Bronchial epithelial cell (primary cell): ENCODE measurements at places on chromosomes 16 and 17. TPM values are rescaled to one million over a fixed set of nuclear protein-coding genes. Genes with fewer than 3 reads are reported as not detected.

GINS2 gene
- total RNA-seq: 0.26 and 2.0 TPM in 2 replicates

SDK2 gene
- total RNA-seq: 2.1 and 5.5 TPM in 2 replicates

DNASE1L2 gene
- under 0.01 and 0.64 TPM in 2 replicates for total RNA-seq

PITPNM3 gene
- total RNA-seq: 25.0 and 42.9 TPM in 2 replicates

STH gene
- not detected in 2 replicates for total RNA-seq

KRT39 gene
- not detected in 2 replicates for total RNA-seq

SLC16A13 gene
- total RNA-seq: 0.26 and 1.2 TPM in 2 replicates

HID1 gene
- 5.5 and 6.4 TPM in 2 replicates for total RNA-seq

LRRC37A3 gene
- 1.1 and 5.0 TPM in 2 replicates for total RNA-seq

HASPIN gene
- 0.53 and 0.64 TPM in 2 replicates for total RNA-seq

GABARAP gene
- total RNA-seq: 50.8 and 64.3 TPM in 2 replicates

ZFP1 gene
- 4.5 and 10.5 TPM in 2 replicates for total RNA-seq

NOD2 gene
- 2.4 and 11.6 TPM in 2 replicates for total RNA-seq

OTOP3 gene
- under 0.01 and 0.26 TPM in 2 replicates for total RNA-seq

INCA1 gene
- total RNA-seq: 0.13 and 0.53 TPM in 2 replicates

TP53TG3C gene
- not detected in 2 replicates for total RNA-seq

RCVRN gene
- not detected in 2 replicates for total RNA-seq

TLCD3B gene
- not detected in 2 replicates for total RNA-seq

ZNF267 gene
- total RNA-seq: 9.0 and 14.0 TPM in 2 replicates

CDK5R1 gene
- 2.9 and 5.5 TPM in 2 replicates for total RNA-seq

HSF5 gene
- total RNA-seq: under 0.01 TPM in 1 of 2 replicates, not detected in the other

RILP gene
- 3.4 and 3.8 TPM in 2 replicates for total RNA-seq

SOX8 gene
- total RNA-seq: under 0.01 TPM in 2 replicates

CALB2 gene
- total RNA-seq: 0.26 and 2.2 TPM in 2 replicates

ORMDL3 gene
- total RNA-seq: 26.6 and 30.7 TPM in 2 replicates

ZNF174 gene
- 4.2 TPM in 2 replicates for total RNA-seq

SMPD3 gene
- total RNA-seq: under 0.01 TPM in 1 of 2 replicates, not detected in the other

SLC12A3 gene
- not detected in 2 replicates for total RNA-seq

ARHGDIG gene
- 0.51 TPM in 1 of 2 replicates, not detected in the other for total RNA-seq

NAA60 gene
- total RNA-seq: 5.0 and 10.0 TPM in 2 replicates

IGFALS gene
- total RNA-seq: under 0.01 TPM in 1 of 2 replicates, not detected in the other

TBC1D3H gene
- not detected in 2 replicates for total RNA-seq

KRTAP1-1 gene
- not detected in 2 replicates for total RNA-seq

PRR35 gene
- not detected in 2 replicates for total RNA-seq

CHAD gene
- not detected in 2 replicates for total RNA-seq

CHD9NB gene
- 0.26 and 2.0 TPM in 2 replicates for total RNA-seq

PRSS33 gene
- total RNA-seq: not detected in 2 replicates

IL17C gene
- total RNA-seq: under 0.01 TPM in 1 of 2 replicates, not detected in the other

IKZF3 gene
- under 0.01 TPM in 1 of 2 replicates, not detected in the other for total RNA-seq

IL34 gene
- total RNA-seq: 0.26 and 2.0 TPM in 2 replicates

MT1E gene
- total RNA-seq: 60.8 and 90.5 TPM in 2 replicates

CPHXL2 gene
- total RNA-seq: not detected in 2 replicates

CLEC18C gene
- 0.13 TPM in 1 of 2 replicates, not detected in the other for total RNA-seq

KLHL10 gene
- under 0.01 and 0.13 TPM in 2 replicates for total RNA-seq

SLX4 gene
- total RNA-seq: 1.3 and 2.4 TPM in 2 replicates

PRSS22 gene
- total RNA-seq: 9.2 and 16.9 TPM in 2 replicates

LCAT gene
- total RNA-seq: 1.6 and 1.7 TPM in 2 replicates

MT2A gene
- total RNA-seq: 10.0 and 34.0 TPM in 2 replicates

ZDHHC1 gene
- 1.8 and 4.1 TPM in 2 replicates for total RNA-seq

NEUROD2 gene
- not detected in 2 replicates for total RNA-seq
